ENCODE measurements at places on chromosomes 3 and 15.
A peak's percentile ranks its signal among the peaks of the same experiment; 100 is the strongest.

GRCh38 chr15:97747342-97747741, 213.2 kb upstream of the ARRDC4 start:
- no peak for DNase-seq

GRCh38 chr15:65812916-65813315, 20.8 kb upstream of the DENND4A start:
- no peak for DNase-seq

- DNase-seq: no peak
These were observed 52.3 kb upstream of the HACD2 start for GRCh38 chr3:123637131-123637530.

- DNase-seq: no peak
These were observed 170.1 kb downstream of the VPS13C start for GRCh38 chr15:61890106-61890505.

GRCh38 chr3:138890555-138891187, 55.9 kb upstream of the PIK3CB start:
- DNase-seq: no peak

DNA sequence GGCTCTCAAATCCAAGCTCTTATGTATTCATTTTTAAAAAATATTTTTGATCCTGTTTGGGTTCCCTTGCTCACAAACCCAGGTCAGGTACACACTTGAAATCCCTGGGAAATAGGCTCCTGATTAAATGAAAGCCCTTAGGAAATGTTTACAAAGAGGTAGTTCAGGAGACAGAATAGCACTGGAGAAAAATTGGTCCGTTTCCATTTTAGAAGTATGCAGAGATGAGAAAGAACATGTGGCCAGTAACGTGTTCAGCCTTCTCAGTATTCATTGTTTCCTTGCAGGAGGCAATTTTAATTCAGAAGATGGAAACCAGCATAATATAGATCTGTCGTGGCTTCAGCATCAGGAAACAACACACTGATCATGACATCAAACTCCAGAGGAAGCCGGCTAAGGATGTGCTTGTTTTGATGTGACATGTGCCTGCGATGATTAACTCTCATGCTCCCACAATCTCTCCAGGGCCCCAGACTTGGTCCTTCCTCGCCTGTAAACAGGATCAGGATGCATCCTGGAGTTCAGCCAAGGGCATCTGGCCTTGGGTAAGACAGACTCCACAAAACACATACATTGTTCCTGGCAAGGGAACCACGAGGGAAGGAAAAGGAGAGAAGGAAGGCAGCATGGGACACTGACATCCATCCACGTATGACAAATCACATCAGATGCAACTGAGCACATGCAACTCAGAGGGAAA, 350.5 kb upstream of the THBS1 start:
- no peak for DNase-seq

- no peak for DNase-seq
These were observed 84.4 kb upstream of the GOLGA6B start for GRCh38 chr15:72570059-72570458.

- DNase-seq: peak; percentile 41
These were observed 15.2 kb downstream of the TSEN2 start for GRCh38 chr3:12499474-12499873.

DNA sequence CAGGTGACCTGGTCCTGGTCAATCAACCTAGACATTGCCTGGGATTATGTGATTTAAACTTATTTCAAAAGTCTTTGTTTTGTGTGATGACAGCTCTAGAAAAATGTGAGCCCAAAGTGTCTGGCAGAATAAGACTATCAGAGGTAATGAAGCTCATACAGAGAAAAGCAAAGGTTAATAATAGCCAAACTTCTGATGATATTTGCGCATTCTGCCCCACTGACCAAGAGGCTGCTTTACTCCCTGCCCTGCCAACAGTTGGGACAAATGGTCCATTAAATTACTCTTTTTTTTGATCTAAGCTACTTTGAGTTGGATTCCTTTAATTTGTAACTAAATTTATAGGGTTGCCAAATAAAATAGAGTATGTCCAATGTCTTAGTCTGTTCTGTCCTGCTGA, 911.2 kb downstream of the MCTP2 start:
- no peak for DNase-seq

GRCh38 chr3:197507081-197507480, 48.7 kb downstream of the BDH1 start:
- DNase-seq: no peak

DNA sequence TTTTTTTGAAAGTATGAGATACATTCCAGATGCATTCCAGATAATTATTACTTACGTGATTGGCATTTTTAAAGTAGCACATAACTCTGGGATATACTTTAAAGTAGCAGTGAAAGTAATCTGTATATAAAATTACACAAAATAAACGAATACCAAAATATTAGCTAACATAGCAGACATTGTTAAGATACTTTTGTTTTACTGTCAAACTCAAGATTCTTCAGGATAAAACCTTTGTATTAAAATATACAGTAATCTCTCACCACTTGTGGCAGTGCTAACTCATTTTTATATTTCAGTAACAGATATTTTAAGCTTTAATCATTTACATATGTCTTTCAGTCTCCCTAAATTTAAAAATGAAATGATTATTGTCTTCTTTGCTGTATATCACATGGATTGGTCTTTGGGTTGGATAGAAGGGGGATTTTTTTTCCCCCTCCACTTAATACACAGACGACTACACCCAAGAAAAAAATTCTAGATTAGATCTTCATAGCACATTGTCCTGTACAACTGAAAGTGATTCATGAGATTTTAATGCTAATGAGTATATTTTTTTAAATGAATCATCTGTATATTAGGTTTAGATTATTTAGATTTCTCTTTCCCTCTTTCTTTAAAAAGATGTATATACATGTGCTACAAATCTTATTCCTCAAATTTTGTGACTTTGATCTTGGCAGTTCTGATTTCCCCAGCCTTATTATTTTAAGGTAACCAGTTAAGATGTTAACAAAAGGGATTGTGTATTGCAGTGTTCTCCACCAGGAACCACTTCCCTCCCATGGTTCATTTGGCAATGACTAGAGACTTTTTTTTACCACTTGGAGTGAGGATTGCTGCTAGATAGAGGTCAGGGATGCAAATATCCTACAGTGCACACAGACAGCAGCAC, 24.5 kb upstream of the EBLN2 start:
- no peak for DNase-seq

- DNase-seq: no peak
These were observed 55.0 kb upstream of the SNRPN start for GRCh38 chr15:24899795-24900194.

All from hematopoietic multipotent progenitor cell treated with erythropoietin and hydrocortisone succinate and interleukin-3 and kit ligand, for 15 days (in vitro differentiated cells).